SW 1271 (cell line): ENCODE measurements at places on chromosomes 12 and 14.

DNA sequence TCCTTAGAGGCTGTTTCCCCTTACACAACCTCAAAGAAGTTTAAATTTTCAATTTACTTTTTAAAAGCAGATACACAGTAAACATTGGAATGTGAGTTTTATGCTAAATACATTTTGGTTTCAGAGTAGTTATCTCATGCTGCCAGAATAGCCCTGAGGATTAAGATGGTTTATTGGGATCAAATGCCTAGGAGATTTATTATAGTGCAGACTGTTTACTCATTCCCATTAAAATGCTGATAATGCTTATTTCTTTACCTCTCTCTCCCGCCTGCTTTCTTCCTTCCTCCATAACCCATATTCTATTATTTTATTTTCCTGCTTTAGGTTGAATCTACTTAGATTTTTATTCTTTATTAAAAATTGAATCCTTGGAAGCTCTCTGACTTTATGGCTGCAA, 340.2 kb downstream of the DIO2 start:
- DNase-seq, result no peak

- DNase-seq, result no peak
These were observed 243.2 kb downstream of the ALX1 start for GRCh38 chr12:85523197-85523596.

GRCh38 chr14:88049936-88050335, 45.0 kb downstream of the GPR65 start:
- DNase-seq, result no peak

DNA sequence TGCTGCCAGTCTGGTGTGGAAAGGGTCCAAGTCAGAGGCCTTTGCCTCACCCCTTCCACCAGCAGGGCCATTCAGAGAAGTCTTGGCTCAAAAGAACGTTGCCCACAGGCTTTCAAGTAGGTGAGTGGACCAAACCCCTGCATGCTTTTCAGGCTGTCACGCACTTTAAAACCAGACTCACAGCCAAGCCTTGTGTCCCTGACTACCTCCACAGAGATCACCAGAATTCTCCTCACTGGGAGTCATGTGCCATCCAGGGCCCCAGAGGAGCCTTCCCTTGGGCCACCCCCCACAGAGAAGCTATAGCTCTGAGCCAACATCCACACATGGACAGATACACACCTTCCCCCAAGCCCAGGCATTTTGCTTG, 283.1 kb downstream of the DPF3 start:
- DNase-seq, result no peak

GRCh38 chr12:104095289-104095688, 31.0 kb downstream of the HCFC2 start:
- DNase-seq, result no peak

DNA sequence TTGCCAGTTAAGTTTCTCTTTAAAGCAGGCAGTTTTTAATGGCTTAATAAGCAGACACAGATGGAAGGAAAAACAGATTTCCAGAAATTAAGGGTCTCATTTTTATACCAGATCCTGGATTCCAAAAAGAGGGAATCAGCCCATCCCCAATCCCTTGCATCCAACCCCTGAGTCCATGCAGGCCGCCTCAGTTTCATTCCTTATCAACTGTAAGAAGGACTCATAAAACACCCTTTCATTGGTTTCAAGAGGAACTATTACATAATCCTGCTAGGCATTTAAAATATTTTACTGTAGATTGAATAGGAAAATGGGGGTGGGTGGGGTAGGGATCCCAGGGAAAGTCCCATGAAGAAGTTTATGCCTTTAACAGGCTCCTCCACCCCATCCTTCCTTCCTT, 9.4 kb downstream of the CCDC184 start:
- DNase-seq, result no peak

GRCh38 chr12:42985506-42985905, 396.0 kb upstream of the PRICKLE1 start:
- no peak for DNase-seq

DNA sequence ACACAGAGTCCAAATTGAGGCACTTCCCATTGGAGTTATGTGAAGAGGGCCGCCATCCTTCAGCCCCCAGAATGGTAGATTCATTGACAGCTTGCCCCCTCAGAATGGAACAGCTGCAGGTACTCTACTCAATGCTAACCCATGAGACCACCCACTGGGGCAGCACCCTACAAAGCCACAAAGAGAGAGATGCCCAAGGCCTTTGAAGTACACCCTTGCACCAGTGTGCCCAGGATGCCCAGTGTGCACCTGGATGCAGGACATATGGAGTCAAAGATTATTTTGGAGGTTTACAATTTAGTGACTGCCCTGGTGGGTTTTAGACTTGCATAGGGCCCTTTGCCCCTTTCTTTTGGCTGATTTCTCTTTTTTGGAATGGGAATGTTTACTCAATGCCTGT, 933.9 kb downstream of the SLC16A7 start:
- no peak for DNase-seq

DNA sequence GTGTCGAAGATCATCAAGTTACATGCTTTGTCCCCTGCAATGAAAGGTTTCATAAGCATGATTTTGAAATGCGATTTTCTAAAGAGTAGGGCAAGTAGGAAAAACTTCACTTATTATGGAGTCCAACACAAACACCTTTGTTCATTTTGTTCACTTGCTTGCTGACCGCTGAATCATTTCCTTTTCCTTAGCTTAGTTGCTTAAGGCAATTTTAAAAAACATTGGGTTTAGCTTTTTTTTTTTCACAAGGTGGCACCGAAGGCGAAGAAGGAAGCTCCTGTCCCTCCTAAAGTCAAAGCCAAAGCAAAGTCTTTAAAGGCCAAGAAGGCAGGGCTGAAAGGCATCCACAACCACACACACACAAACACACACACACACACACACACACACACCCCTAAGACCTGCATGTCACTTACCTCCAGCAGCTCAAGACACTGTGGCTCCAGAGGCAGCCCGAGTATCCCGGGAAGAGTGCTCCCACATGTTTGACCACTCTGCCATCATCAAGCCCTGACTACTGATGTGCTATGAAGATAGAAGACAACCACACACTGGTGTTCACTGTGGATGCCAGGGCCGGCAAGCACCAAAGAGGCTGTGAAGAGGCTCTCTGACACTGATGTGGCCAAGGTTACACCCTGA, 11.4 kb downstream of the MANSC1 start:
- no peak for DNase-seq
